ENCODE measurements at places on chromosomes 11 and 22. TPM values are rescaled to one million over a fixed set of nuclear protein-coding genes. Genes with fewer than 3 reads are reported as not detected.

Gene TUB
- 5.6 TPM for total RNA-seq

Gene CYTH4
- not detected for total RNA-seq

Gene NLRP14
- not detected for total RNA-seq

Gene LRRC74B
- not detected for total RNA-seq

Gene TP53AIP1
- 0.11 TPM for total RNA-seq

Gene KRTAP5-11
- total RNA-seq, result not detected

Gene BACE1-AS
- total RNA-seq, result 2.0 TPM

Gene CSRP3
- not detected for total RNA-seq
